ENCODE measurements at places on chromosomes 1 and 21. TPM values are rescaled to one million over a fixed set of nuclear protein-coding genes. Genes with fewer than 3 reads are reported as not detected.

GRCh38 chr1:211017075-211017718 lies 116.8 kb downstream of the KCNH1 start:
- no peaks in the 10 kb centered on the region for H3K27me3 ChIP-seq
- no peak overlapping the region for H3K4me3 ChIP-seq
- H3K27ac ChIP-seq, result no peak overlapping the region
- H3K36me3 ChIP-seq, result no peaks in the 10 kb centered on the region
- H3K4me1 ChIP-seq, result no peaks in the 10 kb centered on the region

CCDC27 gene
- not detected for total RNA-seq

DNA sequence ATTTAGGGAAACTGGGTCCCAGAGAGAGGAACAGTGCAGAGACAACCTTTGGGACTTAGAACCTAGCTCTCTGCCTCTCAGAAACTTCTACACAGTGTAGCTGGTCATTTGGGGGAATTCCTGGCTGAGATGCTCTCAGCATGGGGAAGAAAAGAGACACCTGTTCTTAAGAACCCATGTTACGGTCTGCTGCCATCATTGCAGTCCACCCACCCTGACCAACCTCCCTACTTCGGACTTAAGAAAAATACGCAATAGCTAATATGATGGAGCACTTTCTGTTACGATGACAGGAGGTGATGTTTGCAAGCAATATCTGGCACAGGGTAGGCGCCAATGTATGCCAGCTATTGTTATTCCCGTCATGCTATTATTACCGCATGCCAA lies 177.9 kb downstream of the IGSF21 start:
- H3K27ac ChIP-seq, result no peak overlapping the region
- H3K4me1 ChIP-seq, result no peaks in the 10 kb centered on the region
- H3K36me3 ChIP-seq, result no peaks in the 10 kb centered on the region

DNA sequence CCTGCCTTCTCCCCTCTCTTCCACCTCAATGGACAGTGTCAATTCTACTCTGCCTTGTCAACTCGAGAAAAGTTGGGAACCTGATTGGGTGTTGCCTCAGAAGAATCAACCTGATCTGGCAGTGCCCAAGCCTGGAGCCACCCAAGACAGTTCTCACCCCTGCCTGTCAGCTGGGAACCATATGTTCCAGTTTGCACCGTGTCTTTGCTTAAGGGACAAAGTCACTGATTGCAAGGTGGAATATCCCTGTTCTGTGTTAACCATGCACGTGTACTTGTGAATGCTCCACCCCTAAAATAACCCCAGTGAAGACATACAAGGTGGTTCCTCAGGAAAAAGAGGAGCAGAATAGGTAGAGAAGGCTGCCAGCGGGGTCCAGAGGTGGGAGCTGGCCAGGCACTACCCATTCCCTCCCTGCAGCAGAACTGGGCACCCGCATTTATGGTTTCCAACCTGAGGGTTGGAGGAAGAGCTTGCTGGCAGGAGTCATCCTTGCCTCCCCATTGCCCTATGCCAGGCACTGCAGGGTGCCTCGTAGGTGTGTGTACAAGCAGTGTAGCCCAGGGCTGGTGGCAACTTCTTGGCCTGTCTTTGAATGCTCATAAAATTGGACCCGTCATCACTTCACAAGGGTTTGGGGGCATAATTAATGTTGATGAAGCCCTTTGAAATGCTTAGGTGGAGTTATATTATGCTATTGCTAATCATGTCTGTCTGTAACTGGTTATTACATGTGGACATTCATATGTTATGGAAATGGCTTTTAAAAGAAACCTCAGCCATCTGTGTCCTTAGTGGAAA lies 11.3 kb downstream of the NIPAL3 start:
- H3K4me3 ChIP-seq, result no peak overlapping the region
- no peaks in the 10 kb centered on the region for H3K4me1 ChIP-seq
- H3K27ac ChIP-seq, result no peak overlapping the region
- no peak for DNase-seq
- no peaks in the 10 kb centered on the region for H3K27me3 ChIP-seq

DNA sequence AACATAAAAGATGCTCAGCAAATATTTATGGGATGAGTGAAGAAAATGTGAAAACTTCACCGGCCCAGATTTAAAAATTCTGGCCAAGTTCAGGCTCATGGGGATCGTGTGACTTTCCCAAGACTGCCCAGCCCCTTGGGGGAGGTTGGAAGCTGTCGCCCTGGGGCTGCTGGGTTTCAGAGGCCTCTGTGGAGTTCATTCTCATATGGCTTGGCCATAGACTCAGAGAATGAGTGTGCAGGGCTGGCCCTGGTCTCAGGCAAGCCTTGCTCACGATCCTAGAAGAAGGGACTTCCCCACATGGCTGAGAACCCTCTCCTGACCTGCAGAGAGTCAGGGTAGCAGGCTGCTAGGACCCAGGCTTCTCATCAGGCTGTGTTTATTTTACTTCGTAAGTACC lies 24.6 kb downstream of the PADI2 start:
- peaks cover 5% of the 10 kb centered on the region for H3K27me3 ChIP-seq
- no peak overlapping the region for H3K4me3 ChIP-seq
- no peaks in the 10 kb centered on the region for H3K36me3 ChIP-seq
- no peaks in the 10 kb centered on the region for H3K4me1 ChIP-seq
- no peak for DNase-seq

GRCh38 chr1:183883623-183884022 lies 78.7 kb downstream of the RGL1 start:
- no peak for DNase-seq
- H3K27me3 ChIP-seq, result no peaks in the 10 kb centered on the region
- peak overlapping the region; percentile 13 for H3K27ac ChIP-seq
- H3K36me3 ChIP-seq, result peaks cover 3% of the 10 kb centered on the region
- peaks cover 9% of the 10 kb centered on the region for H3K4me1 ChIP-seq

CFAP126 gene
- total RNA-seq, result 0.09 TPM

GRCh38 chr1:2300004-2300771 lies 72.1 kb downstream of the SKI start:
- peaks cover 30% of the 10 kb centered on the region for H3K4me1 ChIP-seq
- no peak for DNase-seq
- peak overlapping the region; percentile 90 for H3K27ac ChIP-seq
- H3K4me3 ChIP-seq, result peak overlapping the region; percentile 38
- no peaks in the 10 kb centered on the region for H3K27me3 ChIP-seq

- peak overlapping the region; percentile 95 for H3K27ac ChIP-seq
- peaks cover 67% of the 10 kb centered on the region for H3K4me1 ChIP-seq
- no peaks in the 10 kb centered on the region for H3K36me3 ChIP-seq
- no peak overlapping the region for H3K4me3 ChIP-seq
- no peaks in the 10 kb centered on the region for H3K27me3 ChIP-seq
Observed at GRCh38 chr1:235923466-235924021, 56.8 kb upstream of the LYST start.

DNA sequence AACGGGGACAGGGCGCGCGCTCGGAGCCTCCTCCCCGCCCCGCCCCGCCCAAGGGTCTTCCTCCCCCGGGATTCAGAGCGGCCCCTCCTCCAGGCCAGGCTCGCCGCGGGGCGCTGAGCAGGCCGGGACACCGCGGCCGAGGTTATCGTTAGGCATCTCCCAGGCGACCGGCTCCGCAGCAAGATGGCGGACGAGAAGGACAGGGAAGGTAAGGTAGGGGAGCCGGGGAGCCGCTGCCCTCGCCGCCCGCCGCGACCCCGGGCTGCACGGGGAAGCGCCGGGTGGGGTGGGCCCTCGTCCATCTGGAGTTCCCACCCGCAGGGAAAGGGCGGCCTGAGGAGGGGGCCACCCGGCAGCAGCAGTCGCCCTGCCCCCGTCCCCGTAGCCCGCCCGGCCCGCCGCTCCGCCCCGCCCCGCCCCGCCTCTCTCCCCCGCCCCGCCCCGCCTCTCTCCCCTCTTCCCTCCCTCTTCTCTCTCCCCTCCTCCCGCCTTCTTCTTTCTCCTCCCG lies 105.9 kb upstream of the HNRNPU start:
- H3K36me3 ChIP-seq, result no peaks in the 10 kb centered on the region
- H3K27me3 ChIP-seq, result no peaks in the 10 kb centered on the region
- H3K4me1 ChIP-seq, result peaks cover 3% of the 10 kb centered on the region

DNA sequence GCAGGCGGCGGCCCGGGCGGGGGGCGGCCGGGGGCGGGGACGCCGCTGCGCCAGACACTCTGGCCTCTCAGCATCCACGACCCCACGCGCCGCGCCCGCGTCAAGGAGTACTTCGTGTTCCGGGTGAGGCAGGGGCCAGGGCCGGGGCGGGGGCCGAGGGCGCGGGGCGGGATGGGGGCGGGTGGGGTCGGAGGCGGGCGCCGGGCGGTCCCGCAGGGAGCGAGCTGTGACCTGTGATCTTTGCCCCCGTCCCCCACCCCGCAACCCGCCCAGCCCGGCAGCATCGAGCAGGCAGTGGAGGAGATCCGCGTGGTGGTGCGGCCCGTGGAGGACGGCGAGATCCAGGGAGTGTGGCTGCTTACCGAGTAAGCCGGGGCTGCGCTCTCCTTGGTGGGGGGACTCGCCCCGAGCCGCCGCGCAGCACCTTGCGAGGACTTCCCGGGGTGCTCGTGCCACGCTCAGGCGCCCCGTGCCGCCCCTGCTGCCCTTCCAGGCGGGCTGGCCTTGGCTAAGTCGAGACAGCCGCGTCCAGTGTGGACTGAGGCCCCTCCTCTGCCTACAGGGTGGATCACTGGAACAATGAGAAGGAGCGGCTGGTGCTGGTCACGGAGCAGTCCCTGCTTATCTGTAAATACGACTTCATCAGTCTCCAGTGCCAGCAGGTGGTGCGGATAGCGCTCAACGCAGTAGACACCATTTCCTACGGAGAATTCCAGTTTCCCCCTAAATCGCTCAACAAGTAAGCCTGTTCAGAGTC lies 514 bp downstream of the TPRG1L start:
- no peak overlapping the region for H3K27ac ChIP-seq
- peaks cover 15% of the 10 kb centered on the region for H3K4me1 ChIP-seq
- H3K36me3 ChIP-seq, result peaks cover 20% of the 10 kb centered on the region
- no peaks in the 10 kb centered on the region for H3K27me3 ChIP-seq

LAMTOR5 gene
- total RNA-seq, result 144 TPM

MTF2 gene
- total RNA-seq, result 85.0 TPM

- H3K27ac ChIP-seq, result no peak overlapping the region
- no peak overlapping the region for H3K4me3 ChIP-seq
- no peaks in the 10 kb centered on the region for H3K27me3 ChIP-seq
- H3K36me3 ChIP-seq, result no peaks in the 10 kb centered on the region
- no peaks in the 10 kb centered on the region for H3K4me1 ChIP-seq
- no peak for DNase-seq
Observed at GRCh38 chr1:42886800-42887199, 40.4 kb downstream of the ZNF691 start.

DNA sequence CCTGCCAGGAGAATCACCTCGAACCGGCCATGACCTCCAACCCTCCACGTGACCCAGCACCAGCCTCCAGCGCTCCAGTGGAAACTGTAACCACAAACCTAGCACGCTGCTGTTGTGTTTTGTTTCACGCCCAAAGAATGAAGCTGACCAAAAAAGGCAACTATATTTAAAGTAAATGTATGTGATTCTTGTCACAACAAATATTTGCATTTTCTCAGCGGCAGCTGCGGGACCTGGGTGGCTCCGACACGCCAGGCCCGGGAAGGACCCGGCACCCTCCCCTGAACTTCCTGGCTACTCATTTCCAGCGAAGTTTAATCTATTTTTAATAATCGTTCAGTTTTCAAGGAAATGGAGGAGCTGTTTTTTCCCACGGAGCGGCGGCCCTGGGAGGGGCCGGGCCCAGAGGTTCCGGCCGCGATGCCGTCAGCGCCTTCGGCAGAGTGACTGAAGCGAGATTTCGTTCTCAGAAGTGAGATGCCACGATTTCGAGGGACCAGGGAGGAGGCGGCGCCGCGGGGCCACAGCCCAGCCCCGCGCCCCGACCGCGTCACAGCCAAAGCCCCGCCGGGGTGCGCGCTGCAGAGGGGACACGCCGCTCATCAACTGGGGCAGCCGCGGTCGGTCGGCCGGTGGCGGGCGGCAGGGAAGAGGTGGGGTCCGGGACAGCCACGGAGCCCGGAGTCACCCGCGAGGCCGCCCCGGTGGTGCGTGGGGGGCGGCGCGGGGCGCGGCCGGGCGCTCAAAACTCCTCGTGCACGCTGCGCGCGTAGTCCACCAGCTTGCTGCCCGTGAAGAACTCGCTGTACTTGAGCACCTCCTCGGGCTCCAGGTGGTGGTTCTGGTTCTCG lies 3.0 kb upstream of the TNFRSF4 start:
- peaks cover 17% of the 10 kb centered on the region for H3K4me1 ChIP-seq
- H3K27ac ChIP-seq, result no peak overlapping the region
- DNase-seq, result no peak
- H3K36me3 ChIP-seq, result peaks cover 56% of the 10 kb centered on the region

DNA sequence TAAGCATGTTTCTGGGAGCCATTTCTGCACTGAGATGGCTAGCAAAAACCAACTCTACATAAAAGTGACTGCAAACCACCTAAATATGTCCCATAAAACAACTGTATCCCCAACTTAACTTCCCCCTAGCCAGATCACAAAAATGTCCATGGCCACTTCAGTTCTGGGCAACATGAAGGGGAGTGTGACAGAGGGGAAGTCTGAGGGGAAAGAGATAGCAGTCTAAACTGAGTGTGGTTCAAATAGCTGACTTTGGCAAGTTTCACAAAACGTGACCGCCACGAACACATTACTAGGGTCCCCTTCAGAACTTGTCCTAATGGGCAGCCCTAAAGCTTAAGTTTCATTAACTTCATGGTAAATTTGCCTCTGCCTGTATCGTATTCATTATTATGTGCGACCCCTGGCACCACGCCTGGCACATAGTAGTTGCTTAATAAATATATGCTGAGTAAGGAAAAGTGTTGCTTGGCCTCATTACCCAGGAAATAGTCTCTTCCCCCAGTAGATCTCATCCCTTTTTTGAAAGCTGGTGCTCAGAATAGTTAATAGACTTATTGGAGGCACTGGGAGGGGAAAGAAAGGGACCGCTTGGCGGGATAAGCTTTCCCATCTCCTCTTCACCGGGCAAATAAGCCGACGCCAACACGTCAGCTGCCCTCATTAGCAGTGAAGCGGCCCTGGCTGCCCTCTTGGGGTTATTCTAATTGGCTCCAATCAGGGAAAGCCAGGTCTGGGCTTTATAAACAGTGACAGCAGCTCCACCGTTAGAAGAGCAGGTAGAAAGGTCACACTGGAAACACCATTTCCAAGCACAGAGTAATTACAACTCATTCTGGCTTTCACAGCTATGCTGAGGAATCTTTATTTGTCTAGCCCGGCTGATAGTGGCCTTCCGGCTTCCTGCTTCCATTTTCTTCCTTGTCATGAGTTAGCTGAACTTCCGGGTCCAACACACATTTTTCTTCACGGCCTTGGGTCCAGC lies 122.1 kb downstream of the LRIG2 start:
- H3K27ac ChIP-seq, result no peak overlapping the region
- H3K4me3 ChIP-seq, result no peak overlapping the region
- H3K36me3 ChIP-seq, result no peaks in the 10 kb centered on the region
- H3K27me3 ChIP-seq, result no peaks in the 10 kb centered on the region

SMCP gene
- not detected for total RNA-seq

- no peak overlapping the region for H3K27ac ChIP-seq
- DNase-seq, result no peak
- no peak overlapping the region for H3K4me3 ChIP-seq
- H3K4me1 ChIP-seq, result no peaks in the 10 kb centered on the region
- no peaks in the 10 kb centered on the region for H3K36me3 ChIP-seq
Observed at GRCh38 chr1:228472655-228473054, 14.5 kb upstream of the RNF187 start.

DNA sequence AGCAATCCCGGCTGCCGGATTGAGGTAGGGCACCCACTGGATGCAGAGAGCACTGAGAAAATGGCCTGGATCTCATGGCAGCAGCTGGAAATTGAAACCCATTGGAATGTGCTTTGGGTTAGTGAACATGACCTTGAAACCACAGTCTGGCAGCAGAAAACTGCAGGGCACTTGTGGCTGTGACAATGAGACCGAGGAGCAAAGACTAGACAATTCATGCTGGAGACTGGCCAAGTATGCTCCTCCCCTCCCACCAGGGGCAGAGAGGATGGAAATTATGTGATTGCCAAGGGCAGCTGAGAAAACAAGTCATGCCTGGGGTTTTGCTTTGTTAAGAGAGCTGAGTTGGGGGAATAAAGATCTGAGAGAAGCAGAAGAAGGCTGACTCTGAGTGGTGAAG lies 60.7 kb downstream of the ZNF697 start:
- H3K27ac ChIP-seq, result no peak overlapping the region
- H3K36me3 ChIP-seq, result no peaks in the 10 kb centered on the region
- DNase-seq, result no peak
- no peak overlapping the region for H3K4me3 ChIP-seq

Measured in thymus (tissue), 14 donors.